ENCODE measurements at places on chromosomes 2 and 18.

DNA sequence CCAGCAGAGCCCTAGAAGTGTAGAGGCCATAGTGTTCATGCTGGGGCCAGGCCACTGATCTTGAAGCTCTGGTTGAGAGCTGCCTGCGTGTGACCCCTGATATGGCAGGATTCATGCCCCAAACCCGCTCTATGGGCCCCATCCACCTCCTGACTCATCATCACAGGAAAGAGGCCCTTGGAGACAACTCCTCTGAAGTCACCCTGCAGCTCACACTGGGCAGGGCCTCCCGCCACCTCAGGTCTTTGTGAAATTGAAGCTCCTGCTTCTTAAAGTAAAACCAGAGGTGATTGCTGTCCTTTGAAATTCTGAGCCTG is 12.0 kb upstream of the TUBB6 start:
- no peak for DNase-seq

- no peak for DNase-seq
These were observed 140.4 kb downstream of the MYO1B start for GRCh38 chr2:191385416-191386160.

- no peak for DNase-seq
These were observed 118.4 kb downstream of the SH3BP4 start for GRCh38 chr2:235070063-235070706.

- DNase-seq = no peak
These were observed 119.0 kb downstream of the RPIA start for GRCh38 chr2:88810488-88810887.

- no peak for DNase-seq
These were observed 14.0 kb downstream of the UGP2 start for GRCh38 chr2:63855418-63856302.

DNA sequence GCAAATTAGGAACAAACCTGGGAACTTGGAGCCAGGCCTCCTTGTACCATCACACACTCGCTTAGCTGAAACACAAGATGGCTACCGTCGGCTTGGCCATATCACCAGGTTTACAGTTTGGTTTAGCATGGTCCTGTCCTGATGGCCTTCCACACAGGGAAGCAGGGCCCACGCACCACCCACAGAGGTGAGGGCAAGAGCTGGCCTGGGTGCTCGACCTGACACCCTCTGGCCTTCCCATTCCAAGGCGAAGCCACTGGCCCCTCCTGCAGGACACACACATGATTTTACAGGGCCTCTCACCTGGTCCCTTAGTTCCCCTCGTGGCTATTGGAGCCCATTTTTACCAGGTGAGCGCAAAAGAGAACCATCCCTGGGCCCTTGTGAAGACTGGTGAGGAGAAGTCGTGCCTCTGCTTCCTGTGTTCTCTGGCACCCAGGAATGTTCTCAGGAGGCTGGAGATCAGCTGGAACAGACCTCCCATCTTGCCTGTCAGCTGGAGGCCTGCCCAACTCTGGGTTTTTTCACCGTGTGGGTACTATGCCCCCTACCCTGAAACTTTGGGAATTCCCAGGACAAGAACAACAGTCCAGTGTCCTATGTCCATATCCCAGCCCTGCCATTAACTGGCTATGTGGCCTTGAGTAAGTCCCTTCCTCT is 53.0 kb upstream of the FOSL2 start:
- DNase-seq = no peak

- no peak for DNase-seq
These were observed 828 bp downstream of the DYNC1I2 start for GRCh38 chr2:171688129-171688465.

- DNase-seq = no peak
These were observed 10.3 kb upstream of the B3GNT2 start for GRCh38 chr2:62185475-62186155.

GRCh38 chr2:174025271-174026121 is 60.3 kb upstream of the SP3 start:
- no peak for DNase-seq

- DNase-seq = no peak
These were observed 1416.2 kb downstream of the LRP1B start for GRCh38 chr2:140714586-140714985.

- no peak for DNase-seq
These were observed 571.9 kb downstream of the METTL4 start for GRCh38 chr18:1999387-1999786.

GRCh38 chr2:32272279-32272678 is 5.4 kb upstream of the YIPF4 start:
- no peak for DNase-seq

- DNase-seq = no peak
These were observed 289.8 kb downstream of the ICOS start for GRCh38 chr2:204226305-204226880.

- DNase-seq = no peak
These were observed 685.8 kb upstream of the HS6ST1 start for GRCh38 chr2:129004485-129004884.

- no peak for DNase-seq
These were observed 157.4 kb downstream of the FHOD3 start for GRCh38 chr18:36454848-36455458.

GRCh38 chr2:8551622-8552074 is 130.2 kb upstream of the ID2 start:
- no peak for DNase-seq

DNA sequence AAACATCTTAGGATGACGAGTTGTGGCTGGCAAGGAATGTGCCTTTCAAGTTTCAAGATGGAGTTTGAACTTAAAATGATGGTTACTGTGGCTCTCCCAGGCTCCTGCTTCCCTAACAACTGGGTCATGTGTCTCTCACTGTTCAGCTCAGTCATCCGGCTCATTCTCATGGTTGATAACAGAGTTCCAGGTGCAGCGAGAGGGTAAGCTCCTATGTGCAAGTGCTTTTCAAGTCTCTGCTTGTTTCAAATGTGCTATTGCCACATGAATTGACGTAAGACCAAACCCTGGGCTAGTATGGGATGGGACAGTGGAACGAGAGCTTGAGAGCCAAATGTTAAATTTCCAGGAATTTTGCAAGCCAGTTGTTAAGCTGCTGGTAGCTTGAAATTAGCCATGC is 19.5 kb upstream of the PUM2 start:
- no peak for DNase-seq

GRCh38 chr18:71388148-71388547 is 1099.3 kb downstream of the SOCS6 start:
- no peak for DNase-seq

DNA sequence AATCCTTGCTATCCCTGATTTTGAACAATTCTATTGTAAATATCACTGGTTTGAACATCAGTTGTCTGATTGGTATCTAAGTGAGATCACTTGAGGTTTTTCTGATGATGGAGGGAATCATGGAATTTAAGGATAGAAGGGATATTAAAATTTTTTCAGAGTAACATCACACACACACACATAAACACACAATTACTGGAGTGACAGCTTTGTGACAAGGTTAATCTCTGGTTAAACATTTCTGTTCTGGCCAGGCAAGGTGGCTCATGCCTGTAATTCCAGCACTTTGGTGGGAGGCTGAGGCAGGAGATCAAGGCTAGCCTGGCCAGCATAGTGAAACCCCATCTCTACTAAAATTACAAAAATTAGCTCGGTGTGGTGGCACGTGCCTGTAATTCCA is 85.3 kb downstream of the SOCS6 start:
- DNase-seq = no peak

GRCh38 chr18:57146956-57147636 is at the start of gene BOD1L2:
Gene BOD1L2 (plus strand): TSS chr18:57147087. CDS start chr18:57147313, 226 bp downstream.
- no peak for DNase-seq

DNA sequence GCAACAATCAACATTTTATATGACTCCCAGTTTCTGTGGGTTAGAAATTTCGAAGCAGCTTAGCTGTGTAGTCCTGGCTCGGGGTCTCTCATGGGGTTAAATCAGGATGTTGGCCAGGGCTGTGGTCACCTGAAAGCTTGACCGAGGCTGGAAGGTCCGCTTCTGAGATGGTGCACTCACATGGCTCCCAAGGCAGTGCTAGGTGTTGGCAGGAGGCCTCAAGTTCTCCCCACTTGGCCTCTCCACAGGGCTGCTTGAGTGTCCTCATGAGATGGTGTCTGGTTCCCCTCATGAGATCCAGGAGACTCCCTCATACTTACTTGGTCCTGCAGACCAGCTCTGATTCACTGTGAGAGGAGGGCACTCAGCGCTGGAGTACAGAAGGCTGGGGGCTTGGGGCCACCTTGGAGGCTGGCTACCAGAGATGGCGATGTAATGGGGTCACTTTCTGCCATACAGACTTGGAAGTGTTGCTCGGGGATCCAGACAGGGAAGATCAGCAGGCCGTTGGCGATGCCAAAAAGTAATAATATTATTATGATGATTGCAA is 98.8 kb downstream of the INHBB start:
- DNase-seq = no peak

DNA sequence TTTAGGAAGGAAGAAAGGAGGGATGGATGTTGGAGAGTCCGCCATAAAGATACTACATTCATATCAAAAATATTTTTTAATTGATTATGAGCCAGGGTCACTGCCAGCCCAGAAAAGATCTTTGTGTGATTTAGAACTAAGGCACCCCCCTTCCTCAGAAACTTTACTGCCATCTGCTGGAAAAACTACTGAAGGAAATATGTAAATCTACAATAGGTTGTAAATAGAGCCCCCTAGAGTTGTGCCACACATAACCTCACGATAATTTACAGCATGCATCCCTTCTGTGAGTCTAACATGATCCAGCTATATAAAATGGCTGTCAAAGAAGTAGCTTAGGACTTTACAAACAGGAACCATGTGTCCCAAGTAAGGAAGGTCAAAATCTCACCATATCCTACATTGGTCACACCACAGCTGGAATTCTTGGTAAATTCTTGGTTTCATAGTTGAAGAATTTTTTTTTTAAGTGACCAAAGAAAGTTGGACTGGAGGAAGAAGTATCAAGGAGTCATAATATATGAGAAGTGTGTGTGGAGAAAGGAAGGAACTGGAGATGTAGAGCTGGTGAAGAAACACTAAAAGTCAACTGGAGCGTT is 152.5 kb downstream of the CYP26B1 start:
- no peak for DNase-seq

DNA sequence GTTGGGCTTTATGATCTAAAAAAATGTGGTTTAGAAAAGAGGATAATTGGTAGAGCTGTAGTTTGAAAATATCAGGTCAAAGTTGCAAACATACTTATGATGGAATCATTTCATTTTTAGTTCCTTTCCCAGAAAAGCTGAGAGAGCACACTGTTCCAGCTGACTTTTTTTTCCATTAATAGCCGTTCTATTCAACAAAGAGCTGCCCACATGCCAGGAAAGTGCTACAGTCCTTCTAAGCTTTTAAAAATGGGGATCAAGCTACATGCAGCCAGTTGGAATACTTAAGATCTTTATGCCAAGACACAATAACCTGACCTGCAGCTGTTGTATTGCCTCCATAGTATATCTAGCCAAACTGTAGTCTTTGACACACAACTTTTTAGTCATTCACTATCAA is 111.5 kb downstream of the GALNT3 start:
- DNase-seq = no peak

DNA sequence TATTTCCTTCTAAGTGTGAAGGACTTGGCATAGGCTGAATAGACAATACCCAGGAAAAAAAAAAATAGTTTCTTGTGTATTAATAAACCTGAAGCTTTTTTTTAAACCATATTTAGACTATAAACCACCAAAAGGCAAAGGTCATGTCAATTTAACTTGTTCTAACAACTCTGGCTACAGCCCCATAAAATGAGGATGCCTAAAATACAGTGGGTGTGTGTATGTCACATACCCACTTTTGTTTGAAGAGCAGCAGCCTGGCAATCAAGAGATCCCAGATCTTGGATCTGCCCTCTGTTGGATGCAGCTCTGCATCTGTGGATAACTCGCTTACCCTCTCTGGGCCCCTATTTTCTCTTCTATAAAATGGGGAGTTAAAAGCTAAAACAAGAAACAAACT is 65.4 kb downstream of the SATB2 start:
- DNase-seq = no peak

DNA sequence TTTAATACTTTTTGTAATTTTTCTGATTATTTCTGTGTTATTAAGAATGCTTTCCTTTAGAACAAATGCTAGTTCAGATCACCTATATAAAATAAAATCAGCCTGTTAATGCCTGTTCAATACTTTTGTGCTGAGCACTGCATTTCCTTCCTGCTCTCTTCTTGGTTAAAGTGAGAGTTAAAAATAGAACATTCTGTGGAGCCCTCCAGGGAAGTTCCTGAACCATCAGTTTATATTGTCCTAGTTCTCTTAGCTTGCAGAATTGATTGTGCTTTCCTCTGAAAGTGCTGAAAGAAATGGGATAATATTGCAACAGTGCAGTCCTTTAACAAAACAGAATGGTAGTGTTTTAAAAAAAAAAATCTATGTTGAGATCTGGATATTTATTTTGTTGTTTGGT is 74.6 kb upstream of the UBXN4 start:
- no peak for DNase-seq

- DNase-seq = no peak
These were observed 26.0 kb downstream of the ADRA2B start for GRCh38 chr2:96090196-96090926.

DNA sequence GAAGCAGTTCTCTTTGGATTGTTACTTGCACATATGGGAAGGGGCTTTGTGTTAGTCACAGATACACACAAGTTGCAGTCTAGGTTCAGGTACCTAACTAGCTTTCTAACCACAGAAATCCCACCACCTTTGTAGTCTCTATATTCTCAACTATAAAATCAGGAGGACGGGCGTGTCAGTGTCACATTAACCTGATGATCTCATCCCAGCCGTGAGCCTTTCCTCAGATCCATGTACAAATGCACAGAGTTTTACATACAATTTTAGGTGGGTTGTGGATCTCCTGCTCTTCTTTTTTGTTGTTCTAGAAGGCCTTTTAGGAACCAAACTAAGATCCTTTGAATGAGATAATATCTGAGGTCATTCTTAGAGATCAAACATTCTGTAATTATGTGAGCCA is 94.0 kb downstream of the ZNF532 start:
- DNase-seq = no peak

GRCh38 chr2:104595576-104595975 is 258.3 kb upstream of the POU3F3 start:
- no peak for DNase-seq

GRCh38 chr2:144217853-144218633 is 301.9 kb downstream of the ZEB2 start:
- DNase-seq = no peak

DNA sequence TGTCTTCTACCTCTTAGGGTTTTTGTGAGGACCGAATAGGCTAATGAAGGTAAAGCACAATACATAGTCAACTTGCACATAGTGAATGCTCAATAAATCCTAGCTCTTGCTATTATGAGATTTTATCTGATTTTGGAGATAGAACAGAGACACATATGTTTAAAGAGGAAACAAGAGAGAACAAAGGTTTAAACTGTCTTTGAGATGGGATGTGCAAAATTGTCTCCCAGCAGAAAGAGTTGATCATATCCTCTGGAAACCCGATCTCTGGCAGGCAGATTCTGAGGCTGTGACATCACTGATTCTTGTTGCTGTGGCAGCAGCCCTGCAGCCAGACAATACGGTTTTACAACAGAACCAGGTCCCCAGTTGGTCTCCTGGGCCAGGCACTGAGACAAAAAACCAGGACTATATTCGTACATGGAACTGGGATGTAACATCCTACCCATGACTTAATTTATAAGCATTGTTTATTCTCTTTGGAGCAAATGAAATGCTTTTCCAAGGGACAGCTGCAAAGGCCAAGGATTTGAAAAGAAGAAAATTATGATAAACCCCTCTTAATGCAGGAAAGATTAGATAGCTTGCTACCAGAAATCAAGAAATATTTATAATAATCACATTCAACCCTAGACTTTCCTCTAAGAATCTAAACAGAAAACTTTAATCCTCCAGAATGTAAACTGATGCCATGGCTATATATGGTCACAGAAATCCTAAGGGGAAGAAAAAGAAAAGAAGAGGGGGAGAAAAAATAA is 80.2 kb downstream of the SLC8A1 start:
- no peak for DNase-seq

- DNase-seq = no peak
These were observed 224.3 kb downstream of the ANAPC1 start for GRCh38 chr2:111659361-111660333.

- no peak for DNase-seq
These were observed 19.0 kb downstream of the CROCC2 start for GRCh38 chr2:240925191-240925567.
